ENCODE measurements at places on chromosomes 11 and 22.

DNA sequence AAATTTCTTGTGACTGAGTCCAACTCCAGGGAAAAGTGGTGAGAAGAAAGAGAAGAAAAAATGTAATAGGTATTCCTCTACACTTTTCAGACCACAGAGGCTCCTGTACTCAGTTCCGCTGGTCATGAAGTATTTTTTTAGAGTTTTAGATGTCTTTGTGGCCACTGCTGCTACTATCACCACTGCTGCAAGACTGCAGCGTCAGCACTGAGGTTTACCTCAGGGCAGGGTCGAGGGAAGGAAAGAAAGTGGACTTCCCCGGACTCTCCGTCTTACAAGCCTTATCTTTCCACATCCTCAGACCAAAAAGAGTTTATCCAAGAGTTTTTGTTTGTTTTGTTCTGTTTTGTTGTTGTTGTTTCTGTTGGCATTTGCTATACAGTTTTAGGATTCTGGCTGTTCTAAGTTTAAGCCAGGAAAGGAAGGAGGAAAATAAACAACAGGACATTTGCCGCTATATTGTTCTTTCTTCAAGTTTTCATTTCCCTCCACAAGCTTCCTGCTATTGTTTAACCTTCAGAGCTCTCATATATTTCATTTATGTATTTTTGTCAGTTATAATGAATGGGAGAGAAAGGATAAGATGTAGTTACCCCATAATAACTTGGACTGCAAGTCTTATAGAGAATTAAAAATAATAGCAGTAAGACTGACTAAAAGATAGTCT is 919.3 kb downstream of the NTM start:
- no peak for DNase-seq

GRCh38 chr11:10497371-10498021 is 42.4 kb downstream of the AMPD3 start:
- DNase-seq: no peak

DNA sequence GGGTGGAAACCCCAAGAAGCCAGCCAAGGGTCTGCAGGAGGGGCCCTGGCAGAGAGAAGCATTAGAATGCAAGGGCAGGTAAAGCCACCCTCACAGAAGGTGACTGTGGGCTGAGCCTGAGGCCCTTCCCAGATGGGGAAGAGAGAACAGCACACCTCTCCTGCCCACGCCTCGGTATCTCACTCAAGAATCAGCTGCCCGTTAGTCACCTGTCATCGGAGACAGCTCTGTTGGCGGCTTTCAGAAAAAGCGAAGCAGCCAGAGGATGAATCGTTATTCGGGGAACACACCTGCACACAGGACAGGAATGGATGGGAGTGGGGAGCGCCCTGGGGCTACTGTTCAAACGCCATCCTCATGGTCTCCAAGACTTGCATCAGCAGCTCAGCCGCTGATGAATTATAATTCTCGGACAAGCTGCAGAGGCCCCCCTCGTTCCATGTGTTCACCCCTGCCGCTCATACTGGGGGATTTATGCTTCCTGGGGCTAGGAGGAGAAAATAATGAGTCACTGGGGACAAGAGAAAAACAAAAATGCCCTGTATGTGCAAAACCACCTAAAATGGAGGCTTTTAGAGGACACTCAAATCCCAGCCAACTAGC is 21.6 kb upstream of the TMA7B start:
- DNase-seq: peak; percentile 23

- DNase-seq: peak; percentile 100
These were observed 271 bp downstream of the FKBP2 start for GRCh38 chr11:64241241-64241490.

GRCh38 chr22:29152954-29153719 is 52.6 kb upstream of the EMID1 start:
- no peak for DNase-seq

DNA sequence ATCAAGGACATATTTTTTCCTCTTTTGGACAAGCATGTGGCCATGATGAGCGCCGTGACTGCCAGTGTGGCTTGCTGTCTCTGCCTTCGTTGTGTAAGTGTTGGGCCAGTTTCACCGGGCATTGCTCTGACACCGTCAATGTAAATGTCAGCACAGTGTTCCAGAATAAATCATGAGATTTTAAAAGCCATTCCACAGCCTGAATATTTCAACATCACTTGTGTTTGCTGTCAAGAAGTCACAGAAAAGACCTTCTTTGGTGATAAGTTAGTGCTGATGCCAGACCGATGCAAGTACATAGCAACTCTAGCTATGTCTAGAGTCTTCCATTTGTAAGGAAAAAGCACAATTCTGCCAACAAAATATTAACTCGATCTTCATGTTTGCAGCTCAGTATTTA is 467.8 kb downstream of the TBC1D22A start:
- no peak for DNase-seq

GRCh38 chr11:77512092-77512491 is 38.2 kb upstream of the PAK1 start:
- no peak for DNase-seq

DNA sequence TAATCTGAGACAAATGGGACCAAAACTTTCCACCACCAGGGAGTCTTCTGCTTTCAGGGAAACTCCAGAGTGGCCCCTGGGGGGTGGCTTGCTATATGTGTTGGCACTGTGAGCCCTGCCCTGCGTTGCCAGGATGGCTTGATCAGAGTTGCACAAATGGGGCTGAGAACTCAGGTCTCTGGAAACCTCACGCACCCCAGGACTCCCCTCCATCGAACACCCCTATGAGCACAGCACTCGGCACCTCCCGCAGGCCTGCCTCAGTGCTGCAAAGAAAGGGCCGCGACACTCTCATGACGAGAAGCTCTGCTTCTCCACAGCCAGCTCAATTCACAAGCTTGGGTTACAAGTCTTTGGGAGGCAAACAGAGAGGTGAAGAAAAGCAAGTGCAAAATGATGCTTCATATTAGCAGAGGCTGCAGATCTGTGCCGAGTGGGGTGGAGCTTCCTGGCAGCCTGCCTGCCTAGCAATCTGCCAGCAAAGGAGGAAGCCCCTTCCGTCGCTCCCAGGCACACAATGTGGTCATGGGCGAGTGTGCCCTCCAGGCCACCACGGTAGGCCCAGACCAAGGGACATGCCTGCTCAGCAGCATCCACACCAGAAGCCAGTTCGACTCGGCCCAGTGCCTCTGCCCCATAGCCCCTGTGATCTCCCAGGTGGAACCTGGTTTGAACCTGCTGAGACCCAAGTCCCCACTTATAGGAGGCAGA is 55.7 kb downstream of the MYH9 start:
- no peak for DNase-seq

Measured in T-helper 17 cell (primary cell).